ENCODE measurements at places on chromosomes 2 and 18.

DNA sequence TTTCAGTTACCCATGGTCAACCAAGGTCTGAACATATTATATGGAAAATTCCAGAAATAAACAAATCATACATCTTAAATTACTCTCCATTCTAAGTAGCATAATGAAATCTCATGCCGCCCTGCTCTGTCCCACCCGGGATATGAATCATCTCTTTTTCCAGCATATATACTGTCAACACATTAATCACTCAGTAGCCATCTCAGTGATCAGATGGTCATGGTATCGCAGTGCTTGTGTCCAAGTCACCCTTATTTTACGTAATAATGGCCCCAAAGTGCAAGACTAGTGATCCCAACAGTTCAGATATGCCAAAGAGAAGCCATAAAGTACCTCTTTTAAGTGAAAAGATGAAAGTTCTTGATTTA is 43.8 kb downstream of the OSBPL6 start:
- DNase-seq: peak; percentile 60

- no peak for DNase-seq
These were observed 790 bp downstream of the TMEM185B start for GRCh38 chr2:120222186-120223033.

DNA sequence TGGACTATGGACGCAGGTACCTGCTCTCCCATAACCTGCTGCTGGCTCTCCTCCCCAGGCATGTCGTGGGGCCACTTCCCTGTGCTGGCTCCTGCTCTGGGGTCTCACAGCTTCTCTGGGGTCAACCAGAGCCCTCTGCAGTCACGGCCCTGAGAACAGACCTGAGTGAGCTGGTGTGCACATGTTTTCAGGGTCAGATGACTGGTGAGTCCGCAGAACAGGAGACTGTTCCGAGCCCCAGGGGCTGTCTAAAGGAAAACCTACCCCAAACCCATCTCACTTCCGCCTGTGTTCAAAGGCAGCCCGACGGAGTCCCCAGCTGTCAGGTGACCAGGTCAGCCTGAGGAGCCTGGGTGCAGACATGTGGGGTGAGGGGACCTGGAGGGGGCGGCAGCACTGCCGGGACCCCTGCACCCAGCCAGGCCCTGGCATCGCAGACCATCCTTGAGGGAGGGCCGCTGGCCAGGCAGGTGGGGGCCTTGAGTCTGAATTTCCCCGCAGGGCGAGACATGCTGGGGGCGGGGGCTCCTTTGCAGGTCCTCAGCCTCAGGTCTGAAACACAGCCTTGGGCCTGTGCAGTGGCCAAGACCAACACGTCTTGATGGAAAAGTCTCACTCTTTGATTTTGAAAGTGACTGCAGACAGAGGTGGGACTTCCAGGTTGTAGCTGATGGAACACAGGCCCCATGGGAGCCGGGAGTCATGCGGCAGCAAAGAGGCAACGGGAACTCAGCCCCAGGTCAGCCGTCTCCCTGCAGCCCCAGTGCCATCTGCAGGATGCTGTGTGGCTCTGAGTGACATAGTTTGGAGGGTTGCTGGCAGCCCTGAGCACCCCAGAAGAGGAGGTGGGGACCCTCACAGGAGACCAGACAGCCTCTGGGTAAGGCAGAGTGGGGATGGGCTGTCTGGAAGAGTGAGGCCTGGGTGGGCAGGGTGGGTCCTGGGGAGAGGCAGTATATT is 65.3 kb downstream of the TWIST2 start:
- DNase-seq: no peak

DNA sequence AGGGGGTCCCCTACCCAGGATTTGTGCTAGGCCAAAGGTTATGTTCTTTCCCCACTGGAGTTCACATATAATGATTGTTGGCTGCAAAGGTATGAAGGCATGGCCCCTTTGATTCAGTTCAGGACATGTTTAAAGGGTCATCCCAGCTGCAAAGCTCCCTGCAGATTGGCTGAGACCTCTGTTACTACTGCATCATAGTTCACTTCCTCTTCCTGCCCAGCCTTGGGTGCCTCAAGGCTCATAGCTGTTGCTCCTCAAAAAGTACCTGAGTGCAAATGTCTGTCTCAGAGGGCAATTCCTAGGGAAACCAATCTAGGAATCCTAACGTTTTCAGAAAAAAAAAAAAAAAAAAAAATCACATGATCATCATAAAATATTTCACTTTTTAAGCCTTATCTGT is 125.1 kb downstream of the ATL2 start:
- no peak for DNase-seq

GRCh38 chr2:101771227-101771902 is 73.9 kb downstream of the MAP4K4 start:
- DNase-seq: no peak

GRCh38 chr18:74493689-74494088 is 2.5 kb upstream of the CNDP2 start:
- DNase-seq: peak; percentile 40

- no peak for DNase-seq
These were observed 182.7 kb downstream of the UBE2E3 start for GRCh38 chr2:181163139-181163538.

GRCh38 chr2:29223851-29224692 is 108.9 kb downstream of the CLIP4 start:
- peak; percentile 71 for DNase-seq

DNA sequence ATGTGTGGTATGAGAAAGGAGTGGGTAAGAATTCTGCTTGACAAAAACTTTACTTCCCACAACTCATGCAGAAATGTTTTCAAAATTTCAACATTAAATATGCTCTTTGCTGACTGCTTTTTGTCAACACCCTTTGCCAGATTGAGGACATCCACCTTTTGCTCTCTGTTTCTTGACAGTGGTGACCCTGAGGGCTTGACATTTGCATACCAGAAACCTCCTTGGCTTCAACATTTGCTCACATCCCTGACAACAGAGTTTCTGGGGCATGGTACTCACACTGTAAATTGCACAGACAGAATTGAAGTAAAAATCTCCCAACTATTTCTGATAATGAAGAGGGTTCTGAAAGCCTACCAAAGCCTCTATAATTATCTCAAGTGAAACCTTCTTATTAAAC is 95.7 kb downstream of the RND3 start:
- no peak for DNase-seq

DNA sequence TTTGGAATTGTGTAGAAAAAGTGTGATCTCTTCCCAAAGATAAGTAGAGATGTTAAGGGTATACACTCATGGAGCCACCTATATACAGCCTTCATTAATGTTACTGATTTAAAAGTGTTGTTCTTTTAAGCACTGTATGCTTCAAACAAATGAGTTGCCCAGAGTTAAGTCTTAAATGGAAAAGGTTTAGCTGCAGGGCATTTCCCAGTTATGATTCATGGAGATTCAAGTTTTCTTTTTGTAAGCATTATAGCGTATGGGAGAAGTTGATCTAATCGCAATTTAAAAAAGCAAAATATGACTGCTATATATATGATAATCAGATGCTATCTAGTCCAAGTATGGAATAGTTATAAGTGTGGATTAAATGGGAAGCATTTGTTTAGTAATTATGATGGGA is 4.8 kb downstream of the PDK1 start:
- no peak for DNase-seq

DNA sequence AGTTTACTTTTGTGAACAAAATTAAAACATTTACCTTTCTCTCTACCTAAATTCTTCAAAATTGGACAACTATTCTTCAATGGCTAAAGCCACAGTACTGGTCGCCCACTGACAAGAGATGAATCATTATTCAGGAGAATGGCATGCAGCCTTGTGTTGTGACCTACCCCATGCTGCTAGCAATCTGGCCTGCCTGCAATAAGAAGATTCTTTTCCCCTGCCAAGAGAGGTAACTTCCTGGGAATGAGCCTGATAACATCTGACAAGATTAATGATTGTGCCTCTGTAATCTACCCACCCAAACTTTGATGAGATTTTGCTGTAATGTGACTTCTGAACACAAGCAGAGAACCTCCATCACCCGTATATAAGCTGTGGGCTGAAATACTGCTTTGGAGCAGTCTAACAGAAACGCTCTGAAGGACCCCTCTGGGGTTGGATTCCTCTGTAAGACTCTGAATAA is 47.0 kb upstream of the ST3GAL5 start:
- peak; percentile 92 for DNase-seq

DNA sequence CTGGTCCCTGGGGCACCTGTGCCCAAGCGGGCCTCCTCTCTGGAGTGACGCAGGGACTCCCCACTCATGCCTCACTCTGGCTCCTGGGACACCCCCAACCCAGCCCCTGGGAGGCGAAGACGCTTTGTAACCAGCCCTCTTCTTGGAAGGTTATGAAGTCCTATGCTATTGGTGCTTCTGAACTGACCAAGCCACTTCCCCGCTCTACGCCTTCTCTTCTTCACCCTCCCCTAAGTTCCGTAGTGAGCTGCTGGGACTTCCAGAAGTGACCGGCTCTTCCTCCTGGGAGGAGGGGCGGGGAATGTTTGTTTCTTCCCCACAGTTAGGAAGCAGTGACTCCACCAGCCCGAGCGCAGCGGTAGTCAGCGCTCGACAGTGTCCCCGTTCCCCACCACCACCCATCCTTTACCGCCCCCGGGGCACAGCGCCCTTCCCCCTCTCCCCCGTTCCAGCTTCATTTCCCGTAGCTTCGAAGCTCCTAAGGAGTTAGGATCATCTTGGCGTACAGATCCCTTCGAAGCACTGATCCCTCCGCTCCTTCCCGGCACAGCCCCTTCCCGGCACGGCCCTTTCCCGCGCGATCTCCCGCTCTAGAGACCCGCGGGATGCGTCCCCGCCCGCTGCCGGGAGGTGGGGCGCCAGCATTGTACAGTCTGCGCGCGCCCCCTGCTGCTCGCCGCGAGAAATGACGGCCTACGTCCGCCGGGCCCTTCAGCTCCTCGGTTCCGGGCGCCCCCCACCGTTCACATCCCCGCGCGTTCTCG is 25.3 kb upstream of the NOTO start:
- peak; percentile 84 for DNase-seq

DNA sequence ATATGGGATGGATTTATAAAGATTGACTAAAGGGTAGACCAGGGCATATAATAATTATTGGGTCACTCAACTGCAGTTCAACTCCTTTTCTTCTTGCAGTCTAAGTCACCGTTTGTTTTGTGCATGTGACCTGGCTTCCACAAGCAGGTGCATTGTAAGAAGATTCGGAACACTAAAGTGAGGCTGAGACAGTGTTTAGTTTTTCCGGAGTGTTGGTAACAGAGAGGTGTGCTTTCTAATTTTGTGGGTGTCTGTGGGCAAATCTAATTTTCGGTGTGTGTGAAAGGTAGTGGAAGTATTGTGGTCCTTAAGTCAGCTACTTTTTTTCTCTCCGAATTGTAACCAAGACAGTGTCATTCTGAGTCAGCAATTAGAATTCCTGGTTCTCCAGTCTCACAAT is 184.5 kb downstream of the CDH19 start:
- DNase-seq: no peak

DNA sequence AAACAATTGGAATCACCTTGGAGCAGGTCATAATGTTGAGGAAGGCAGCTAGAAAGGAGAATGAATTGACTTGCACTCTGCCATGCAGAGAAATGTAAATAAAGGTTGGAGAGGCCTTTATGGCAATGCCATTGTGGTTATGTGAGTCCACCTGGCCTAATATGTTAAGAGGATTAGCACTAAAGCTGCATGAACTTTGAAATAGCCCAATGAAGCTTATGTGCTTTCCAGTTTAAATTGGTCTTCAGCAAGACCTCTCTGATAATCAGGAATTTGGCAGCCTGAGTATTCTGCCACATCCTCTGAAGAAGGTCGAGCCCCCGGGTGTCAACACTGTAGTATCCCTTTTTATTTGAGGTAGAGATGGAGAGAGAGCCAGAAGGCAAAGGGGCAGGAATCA is 464.9 kb downstream of the CDH2 start:
- DNase-seq: no peak

DNA sequence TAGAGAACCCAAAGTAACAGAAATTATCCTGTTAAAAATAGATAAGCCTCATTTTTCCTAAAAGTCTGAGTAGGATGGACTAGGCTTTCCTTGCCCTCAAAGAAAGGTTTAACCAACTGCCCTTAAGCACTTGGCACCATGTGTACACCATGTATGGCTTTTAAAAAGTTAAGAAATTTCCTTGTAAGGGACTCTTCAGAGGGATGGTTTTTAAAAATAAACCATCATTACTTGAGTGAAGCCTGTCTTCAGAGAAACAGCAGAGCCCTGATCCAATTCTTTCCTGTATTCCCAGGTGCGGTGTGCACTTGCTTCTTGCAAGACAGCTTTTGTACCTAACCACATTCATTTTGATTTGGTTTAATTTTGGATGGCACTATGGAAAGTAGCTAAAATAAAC is 1.1 kb upstream of the NEMP2 start:
- no peak for DNase-seq

- DNase-seq: no peak
These were observed 2.6 kb downstream of the MAP2 start for GRCh38 chr2:209426432-209426831.

- peak; percentile 98 for DNase-seq
These were observed 31.8 kb downstream of the KLF7 start for GRCh38 chr2:207133820-207134519.

- no peak for DNase-seq
These were observed 65.8 kb downstream of the SUMO1 start for GRCh38 chr2:202172439-202173211.

DNA sequence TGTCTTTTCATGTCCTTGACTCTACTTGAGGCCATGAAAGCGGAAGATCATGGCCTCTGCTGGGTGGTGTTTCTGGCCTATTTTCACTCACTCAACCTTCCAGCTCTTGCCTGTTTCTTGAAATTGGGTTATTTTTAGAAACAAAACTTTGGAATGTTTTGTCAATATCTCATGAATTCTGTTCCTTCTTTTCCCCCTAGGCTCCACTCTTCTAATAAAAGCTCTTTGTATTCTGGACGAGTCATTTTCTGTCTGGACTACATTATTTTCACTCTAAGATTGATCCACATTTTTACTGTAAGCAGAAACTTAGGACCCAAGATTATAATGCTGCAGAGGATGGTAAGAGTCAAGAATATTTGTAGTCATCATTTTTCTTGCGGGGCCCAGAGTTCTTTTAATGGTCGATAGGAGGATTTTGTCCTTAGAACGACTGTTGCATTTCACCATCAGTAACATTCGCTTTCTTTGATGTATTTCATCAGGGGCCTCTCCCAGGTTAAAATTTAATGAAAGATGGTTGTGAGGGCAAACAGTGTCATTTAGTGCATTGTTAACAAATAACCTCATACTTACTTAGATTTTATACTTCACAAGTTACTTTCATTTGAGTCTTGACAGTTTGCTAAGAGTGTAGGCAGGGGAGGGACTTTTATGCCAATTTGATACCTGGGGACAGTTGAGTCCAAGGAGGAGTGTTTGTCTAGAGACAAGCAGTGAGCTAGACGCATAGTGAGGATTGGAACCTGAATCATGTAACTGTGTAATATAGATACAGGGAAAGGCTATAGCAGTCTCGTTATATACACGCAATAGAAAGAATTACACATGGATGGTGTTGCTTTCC is 64.6 kb downstream of the TRPM8 start:
- DNase-seq: no peak

GRCh38 chr2:12091201-12091806 is 344.9 kb downstream of the LPIN1 start:
- DNase-seq: peak; percentile 56

- DNase-seq: no peak
These were observed 23.6 kb downstream of the MALT1 start for GRCh38 chr18:58694720-58695468.

DNA sequence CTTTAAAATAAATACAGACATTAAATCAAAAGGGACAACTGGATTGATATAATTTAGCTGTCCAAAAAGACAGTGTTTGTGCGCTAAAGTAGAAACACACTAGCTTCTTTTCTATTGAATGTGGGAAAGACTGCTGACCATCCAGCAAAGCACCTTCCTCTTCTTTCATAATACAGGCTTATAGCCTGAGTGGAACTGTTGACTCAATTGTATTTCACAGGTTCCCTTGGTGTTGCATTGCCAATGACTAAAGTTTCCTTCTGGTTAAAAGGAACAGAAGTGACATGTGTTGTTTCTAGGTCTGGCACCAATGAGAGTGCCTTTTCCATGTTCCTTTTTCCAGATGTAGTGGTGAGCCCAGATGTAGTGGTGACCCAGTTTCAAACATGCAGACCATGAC is 412.3 kb downstream of the RNF144A start:
- DNase-seq: no peak
